NCI-H226 (cell line): ENCODE measurements at places on chromosomes 1 and 21.
A peak's percentile ranks its signal among the peaks of the same experiment; 100 is the strongest.

GRCh38 chr1:92730476-92730875 lies 54.4 kb downstream of the EVI5 start:
- no peak for DNase-seq

- no peak for DNase-seq
Observed at GRCh38 chr1:228487336-228488124, at the start of gene RNF187. TSS of gene RNF187 (plus strand) at chr1:228487382.

GRCh38 chr1:231527586-231528171 lies 790 bp upstream of the TSNAX start:
- DNase-seq: no peak

- peak; percentile 80 for DNase-seq
Observed at GRCh38 chr1:155070721-155071569, 7.4 kb downstream of the EFNA4 start.

DNA sequence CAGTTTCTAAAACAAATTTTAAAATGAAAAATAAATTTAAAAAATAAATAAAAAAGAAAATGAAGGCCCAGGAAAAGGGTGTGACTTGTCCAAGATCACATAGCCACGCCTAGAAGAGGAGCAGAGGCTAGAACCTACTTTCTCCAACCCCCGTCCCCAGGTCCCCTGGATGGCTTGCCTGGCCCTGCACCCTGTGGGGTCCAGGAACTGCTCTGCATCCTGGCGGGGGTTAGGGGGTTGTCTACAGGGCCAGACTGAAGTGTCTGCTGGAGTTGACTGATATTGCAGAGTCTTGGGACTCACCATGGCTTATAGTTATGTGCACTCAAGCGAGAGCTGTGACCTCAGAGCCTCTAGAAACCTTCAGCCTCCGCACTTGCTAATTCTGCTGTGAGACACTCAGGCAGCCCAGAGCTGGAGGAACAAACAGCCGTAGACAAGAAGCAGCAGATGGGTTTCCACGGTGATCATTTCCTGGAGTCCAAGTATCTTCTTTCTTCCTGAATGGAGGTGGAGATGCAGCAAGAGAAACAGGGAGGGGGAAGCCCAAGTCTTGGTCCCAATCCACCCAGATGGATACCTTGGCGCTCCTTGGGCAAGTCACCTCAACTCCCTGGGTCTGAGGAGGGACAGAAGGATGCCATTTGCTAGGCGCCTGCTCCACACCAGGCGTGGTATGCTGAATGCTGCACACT lies 5.2 kb upstream of the EXTL1 start:
- DNase-seq: no peak

DNA sequence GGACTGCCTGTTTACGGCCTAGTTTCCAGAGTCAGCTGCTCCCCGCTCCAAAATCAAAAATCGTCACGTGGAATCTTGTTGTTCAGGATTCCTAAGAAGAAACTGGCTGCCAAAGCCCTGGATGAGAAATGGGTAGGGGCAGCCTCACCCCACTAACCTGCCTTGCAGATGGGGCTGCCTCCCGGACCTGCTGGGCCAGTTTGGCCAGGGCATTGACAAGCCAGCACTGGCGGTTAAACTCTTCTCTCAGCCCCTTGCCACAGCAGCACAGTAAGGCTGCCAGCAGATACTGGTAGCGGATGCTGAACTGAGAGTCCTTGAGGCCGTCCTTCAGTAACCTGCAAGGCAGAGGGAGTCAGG lies 31.6 kb upstream of the PPP1R15B start:
- DNase-seq: no peak

DNA sequence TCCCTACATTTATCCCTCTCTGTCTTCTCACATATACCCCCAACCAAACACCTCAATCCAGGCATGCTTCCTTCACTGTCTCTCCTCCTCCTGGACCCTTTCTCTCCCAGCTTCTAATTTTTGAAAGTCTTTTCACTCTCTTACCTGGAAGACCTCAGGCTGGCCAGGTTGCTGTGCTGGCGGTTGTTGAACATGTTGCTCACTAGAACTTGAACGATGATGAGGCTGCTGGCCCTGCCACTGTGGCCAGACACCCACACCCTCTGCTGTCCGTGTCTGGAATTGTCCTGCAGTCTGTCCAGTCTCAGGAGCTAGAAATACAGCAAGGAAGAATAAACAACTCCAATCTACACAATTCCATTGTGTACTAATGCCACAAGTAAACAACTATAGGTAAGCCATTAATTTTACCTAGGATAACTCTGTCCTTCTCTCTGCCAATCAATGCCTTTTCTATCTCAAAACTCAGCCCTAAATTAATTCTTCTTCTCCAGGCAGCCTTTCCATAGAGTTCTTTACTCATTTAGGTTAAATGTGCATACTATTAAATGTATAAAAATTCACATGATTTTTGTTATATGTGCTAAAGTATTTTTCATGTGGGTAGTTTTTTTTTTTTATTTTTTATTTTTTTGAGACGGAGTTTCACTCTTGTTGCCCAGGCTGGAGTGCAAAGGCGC lies 5.1 kb upstream of the CTSK start:
- peak; percentile 24 for DNase-seq

GRCh38 chr1:18339161-18339560 lies 141.6 kb upstream of the KLHDC7A start:
- DNase-seq: no peak

GRCh38 chr1:93007941-93008577 lies 46.8 kb upstream of the DIPK1A start:
- peak; percentile 13 for DNase-seq

- DNase-seq: no peak
Observed at GRCh38 chr1:232528472-232529089, 101.4 kb downstream of the SIPA1L2 start.

- DNase-seq: peak; percentile 36
Observed at GRCh38 chr1:19113697-19114092, 96.4 kb downstream of the UBR4 start.

- no peak for DNase-seq
Observed at GRCh38 chr1:200880212-200880611, 7.4 kb downstream of the GPR25 start.

DNA sequence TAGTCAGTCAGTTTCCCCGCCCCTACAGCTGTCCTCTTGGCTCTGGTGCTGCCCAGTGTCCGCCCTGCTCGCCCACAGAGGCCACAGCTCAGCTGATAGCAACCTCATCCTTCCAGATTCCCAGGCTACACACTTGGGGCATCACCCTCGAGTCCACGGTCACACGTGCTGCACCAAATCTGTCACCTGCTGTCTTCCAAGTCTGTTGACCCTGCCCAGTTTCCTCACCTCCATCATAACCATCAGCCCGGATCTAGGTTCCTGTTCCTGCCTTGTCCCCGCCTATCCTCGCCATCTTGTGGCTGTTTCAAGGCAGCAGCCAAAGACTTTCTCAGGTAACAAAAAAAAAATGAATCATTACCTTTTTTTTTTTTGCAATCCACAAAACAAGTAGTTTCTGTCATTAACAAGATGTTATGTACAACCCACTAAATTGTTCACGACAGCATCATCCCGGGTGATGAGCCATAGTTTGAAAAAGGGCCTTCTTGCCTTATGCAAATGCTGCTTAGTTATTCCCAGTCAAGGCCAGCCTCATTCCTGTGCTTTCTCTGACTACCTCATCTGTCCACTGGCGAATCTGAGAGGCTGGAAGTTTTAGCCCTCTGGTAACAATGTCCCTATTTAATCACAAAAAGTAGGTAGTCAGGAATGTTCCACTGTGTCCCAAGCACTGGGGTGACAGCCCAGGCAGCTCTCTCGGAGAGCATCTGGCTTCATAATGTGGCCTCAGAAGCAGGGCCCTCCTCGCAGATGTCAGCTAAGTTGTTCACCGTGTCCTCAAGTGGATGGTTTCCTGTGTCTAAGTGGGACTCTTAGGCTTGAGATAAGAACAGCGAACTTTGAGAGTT lies 4.9 kb upstream of the MIIP start:
- DNase-seq: no peak

DNA sequence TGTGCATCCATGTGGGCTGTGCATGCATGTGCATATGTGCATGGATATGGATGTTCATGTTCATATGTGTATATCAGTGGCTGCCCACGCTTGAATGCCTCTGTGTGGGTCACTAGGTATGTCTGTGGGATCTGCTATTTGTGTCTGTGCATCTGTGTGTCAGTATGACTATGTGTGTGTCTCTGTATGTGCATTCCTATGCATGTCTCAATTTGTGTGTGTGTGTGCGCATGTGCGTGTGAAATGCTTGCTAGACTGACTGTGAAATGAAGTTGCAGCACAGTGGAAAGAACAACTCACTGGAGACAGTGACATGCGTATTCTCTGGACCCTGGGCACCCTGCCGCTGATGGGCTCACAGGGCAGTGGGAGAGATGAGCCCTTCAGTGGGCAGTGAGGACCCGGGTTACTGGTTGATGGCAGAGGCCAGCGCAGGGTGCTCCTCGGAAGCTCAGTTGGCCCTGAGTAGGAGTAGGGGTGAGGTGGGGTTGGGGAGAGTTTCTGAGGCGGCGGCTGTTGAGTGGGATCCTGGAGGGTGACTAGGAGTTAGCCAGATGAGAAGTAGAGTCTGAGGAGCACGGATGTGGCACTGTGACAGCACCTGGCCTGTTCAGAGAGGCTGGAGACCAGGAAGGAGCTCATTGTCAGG lies 43.2 kb upstream of the POU3F1 start:
- no peak for DNase-seq

DNA sequence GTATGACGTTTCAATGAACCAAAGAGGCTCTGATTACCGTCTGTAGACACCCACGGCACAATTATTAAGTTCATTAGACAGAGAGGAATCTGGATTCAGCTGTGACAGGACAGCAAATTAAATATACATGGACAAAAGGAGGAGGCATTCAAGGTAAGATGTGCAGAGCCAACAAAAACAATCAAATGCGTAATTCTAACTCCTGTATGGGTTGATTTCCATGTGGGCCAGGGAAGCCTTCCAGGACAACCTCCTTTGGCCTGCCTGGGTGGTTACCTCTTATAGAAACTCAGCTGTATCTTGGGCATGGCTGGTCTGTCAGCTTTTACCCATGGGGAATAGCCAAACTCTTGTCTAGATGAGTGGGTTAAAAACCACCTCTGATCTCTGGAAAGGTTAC lies 43.8 kb downstream of the CCN1 start:
- no peak for DNase-seq

DNA sequence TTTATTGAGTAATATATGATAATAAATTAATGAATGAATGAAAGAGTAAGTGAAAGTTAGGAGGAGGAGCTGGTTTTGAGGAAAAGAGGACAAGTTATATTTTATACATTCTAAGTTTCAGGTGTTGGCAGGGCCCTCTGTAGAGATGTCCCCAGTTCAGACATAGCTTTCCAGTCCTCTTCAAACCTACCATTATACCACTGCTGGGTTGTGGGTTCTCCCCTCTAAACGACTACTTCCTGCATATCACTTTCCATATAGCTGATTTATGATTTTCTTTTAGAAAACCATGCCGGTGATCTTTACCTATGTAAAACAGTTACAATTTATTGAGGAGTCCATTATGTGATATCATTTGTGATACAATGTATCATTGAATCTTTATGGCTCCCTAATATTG lies 116.9 kb downstream of the RUNX1 start:
- no peak for DNase-seq

- no peak for DNase-seq
Observed at GRCh38 chr21:25464275-25464674, 143.0 kb downstream of the MRPL39 start.

- no peak for DNase-seq
Observed at GRCh38 chr1:99645699-99646531, at the start of gene PALMD. TSS of gene PALMD (plus strand) at chr1:99646113. CDS start at chr1:99646318, 205 bp downstream.

DNA sequence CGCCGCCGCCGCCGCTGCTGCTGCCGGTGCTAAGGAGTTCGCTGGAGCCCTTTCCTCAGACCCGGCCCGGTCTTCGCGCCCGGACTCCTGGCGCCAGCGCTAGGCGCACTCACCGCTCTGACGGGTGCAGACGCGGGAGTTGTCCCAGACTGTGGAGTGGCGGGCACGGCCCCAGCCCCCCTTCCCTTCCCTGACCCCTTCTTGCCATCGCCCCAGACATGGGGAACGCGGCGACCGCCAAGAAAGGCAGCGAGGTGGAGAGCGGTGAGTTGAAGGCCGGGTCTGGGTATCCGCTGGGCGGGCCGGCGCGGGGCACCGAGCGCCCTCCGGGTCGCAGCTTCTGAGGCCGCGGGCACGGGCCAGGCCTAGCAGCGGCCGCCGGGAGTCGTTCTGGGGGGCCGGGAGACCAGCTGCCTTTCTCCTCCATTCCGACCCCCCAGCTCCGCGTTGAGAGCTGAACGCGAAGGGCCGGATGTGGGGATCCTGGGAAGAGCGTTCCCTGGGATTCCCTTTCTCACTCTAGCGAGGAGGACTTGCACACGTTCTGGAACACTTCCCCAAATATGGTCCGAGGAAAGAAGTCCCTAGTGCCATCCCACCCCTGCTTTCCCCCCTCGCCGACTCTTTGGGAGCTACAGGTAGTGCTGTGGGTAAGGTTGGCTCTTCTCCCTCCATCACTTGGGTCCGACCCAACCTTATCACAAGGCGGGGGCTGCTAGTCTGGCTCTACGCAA lies 65.8 kb upstream of the PRKACB start:
- no peak for DNase-seq

DNA sequence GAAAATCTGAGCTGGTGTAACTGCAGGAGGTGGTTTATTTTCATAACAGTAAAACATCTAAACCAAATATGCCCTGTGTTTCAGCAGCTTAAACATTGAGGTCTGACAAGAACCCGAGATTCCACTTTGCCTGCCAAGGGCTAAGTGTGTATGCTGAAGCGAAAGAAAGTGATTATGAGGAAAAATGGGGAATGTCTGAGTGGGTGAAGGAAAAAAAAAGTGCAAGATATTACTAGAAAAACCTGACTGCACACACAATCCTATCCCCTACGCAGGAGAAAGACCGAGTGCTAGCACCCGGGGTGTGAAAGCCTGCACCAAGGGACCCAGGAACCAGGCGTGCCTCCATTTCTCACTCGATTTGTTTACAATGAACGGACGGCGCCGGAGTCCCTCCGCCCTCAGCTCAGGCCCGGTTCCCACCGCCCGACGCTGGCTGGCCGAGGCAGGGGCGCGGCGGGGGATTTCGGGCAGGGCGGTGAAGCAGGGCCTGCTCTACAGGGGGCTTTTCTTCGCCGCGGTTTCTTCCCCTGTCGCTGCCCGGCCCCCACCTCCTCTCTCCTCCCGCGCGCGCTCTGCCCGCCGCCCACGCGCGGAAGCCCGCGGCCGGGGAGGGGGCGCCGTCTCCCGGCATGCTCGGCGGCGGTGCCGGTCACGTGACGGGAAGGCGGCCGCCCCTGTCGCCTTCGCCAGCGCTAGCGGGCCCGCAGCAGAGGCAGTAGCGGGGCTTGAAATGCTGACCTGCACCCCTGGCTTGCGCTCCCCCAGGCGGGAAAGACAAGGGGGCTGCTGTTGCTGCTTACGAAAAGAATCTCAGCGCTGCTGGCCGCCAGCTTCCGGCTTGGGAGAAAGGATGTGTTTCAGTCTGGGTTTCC lies 35.9 kb downstream of the ITPKB start:
- peak; percentile 17 for DNase-seq

GRCh38 chr1:200989337-200989736 lies 34.2 kb downstream of the KIF21B start:
- no peak for DNase-seq

DNA sequence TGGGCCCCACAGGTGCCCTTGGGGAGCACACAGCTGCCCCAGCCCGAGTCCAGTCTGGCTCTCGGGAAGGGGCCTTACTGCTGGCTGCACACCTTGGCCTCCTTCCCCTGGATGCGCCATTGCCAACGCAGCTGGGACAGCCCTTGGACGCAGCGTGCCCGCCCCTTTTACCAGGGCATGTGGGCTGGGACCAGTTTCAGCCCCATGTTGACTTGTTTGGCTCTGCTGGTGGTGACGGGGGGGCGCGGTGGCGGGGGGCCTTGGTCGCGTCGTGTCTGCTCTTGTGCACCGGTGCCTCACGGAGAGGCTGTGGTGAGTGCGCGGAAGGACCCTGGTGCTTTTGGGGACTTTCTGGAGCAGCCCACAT lies 19.6 kb downstream of the SKI start:
- no peak for DNase-seq

GRCh38 chr1:57384901-57385300 lies 39.0 kb downstream of the DAB1 start:
- no peak for DNase-seq
